Brain pericyte (primary cell): ENCODE measurements at places on chromosomes 4 and X.

DNA sequence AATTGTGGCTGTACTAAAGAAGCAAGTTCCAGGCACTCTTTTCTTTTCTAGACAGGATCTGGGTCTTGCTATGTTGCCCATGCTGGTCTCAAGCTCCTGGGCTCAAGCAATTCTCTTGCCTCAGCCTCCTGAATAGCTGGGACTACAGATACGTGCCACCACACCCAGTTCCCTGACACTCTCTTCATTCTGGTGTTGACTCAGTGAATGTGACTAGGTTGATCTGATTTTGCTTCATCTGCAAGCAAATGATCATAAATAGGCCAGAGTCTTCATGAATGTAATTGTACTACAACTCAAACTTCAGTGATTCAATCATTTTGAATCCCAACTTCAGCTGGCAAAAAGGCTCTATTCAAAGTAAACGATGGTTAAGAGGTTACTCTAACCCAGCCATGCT lies 78.5 kb downstream of the APBB2 start:
- DNase-seq, result no peak

GRCh38 chrX:65241059-65241721 lies 264.9 kb upstream of the ZC4H2 start:
- no peak for DNase-seq

GRCh38 chrX:25941559-25942250 lies 196.4 kb upstream of the MAGEB18 start:
- no peak for DNase-seq

DNA sequence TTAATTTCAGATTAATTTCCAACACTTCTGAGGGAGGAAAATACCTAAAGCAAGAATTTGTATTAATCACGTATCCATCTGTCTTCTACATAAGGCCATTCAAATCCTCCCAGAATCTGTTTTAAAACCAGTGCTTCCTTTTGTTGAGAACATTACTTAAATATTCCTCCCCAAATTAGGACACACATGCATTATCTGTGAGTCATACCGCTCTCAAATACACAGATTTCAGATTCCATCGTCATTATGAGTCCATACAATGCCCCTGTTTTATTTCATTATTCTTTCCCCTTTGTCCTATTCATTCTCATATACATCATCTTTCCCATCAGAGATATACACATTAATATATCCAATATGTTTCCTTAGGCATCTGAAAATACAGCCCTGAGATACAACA lies 57.3 kb upstream of the PRSS12 start:
- no peak for DNase-seq

DNA sequence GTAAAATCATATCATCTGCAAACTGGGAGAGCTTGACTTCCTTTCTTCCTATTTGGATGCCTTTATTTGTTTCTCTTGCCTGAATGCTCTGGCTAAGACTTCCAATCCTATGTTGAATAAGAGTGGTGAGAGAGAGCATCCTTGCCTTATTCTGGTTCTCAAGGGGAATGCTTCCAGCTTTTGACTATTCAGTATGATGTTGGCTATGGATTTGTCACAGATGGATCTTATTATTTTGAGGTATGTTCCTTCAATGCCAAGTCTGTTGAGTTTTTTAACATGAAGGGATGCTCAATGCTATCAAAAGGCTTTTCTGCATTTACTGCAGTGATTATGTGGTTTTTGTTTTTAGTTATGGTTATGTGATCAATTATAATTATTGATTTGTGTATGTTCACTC lies 2144.6 kb upstream of the TENM3 start:
- no peak for DNase-seq

DNA sequence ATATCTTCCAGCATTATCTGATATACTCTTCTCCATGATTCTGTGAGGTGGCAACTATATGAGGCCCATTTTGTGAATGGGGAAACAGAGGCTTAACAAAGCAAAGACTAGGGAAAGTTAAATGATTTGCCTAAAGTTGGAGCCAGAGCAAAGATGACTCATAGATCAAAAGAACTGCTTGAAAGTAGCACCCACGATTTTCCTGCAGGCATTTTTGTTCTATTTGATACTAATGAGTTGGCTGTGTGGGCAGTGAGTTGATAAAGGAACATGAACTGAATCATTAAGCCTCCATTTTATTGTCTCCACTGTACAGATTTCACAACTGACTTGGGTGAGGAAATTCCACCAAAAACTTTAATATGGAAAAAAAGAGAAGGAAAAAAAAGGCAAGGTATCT lies 138.9 kb upstream of the IGFBP7 start:
- no peak for DNase-seq

DNA sequence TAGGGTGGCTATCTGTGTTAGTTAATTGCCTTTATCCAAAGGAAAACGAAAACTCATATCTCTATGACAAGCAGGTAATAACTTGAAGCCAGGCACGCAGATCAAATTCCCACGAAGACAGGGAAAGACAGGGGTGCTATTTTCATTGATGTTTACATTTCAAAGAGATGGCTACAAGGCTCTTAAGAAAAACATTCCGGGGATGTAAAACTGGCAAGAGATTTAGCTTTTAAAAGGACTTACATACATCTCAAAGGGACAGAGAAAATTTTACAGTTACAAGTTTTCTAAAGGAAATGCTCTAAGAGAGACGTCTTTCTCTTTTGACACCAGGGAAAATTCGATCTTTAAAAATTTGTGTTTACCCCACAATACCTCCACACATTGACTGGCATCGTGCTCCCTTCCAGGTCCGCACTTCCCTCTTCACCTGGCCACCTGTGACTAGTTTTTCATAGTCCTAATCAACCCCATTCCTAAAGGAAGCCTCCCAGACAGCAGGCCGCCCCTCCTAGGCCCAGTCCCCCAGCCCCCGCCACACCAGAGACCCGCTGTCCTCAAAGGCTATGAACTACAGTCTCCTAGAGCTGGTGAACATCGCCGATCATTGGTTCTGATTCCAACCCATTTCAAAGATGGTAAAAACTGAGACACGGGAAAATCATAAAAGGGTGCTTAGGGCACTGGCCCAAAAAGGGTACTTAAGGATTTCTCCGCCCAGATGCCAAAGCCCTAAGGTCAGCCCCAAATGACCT lies 649 bp upstream of the ARAF start:
- no peak for DNase-seq
